Choroid plexus epithelial cell (primary cell): ENCODE measurements at places on chromosomes 3 and 15.
A peak's percentile ranks its signal among the peaks of the same experiment; 100 is the strongest.

GRCh38 chr15:24823473-24823872, 131.3 kb upstream of the SNRPN start:
- no peak for DNase-seq

DNA sequence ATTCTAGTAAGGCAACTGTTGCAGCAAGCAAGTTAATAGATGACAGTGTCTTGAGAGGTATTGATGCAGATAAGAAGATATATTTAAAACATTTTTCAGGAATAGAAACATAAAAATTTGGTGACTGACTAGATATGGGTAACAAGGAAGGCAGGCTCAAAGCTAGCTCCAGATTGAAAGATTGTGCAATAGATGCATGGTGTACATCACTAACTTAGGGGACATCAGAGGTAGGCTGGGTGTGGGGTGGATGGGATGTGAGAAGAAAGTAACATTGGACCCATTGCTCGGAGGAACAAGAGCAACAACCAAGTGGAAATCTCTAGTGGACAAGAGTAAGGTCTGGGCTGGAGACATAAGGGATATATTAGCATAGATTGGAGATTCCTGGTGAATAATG, 306.9 kb downstream of the MCTP2 start:
- no peak for DNase-seq

GRCh38 chr15:84079885-84080777, 155.4 kb upstream of the GOLGA6L4 start:
- peak; percentile 33 for DNase-seq

DNA sequence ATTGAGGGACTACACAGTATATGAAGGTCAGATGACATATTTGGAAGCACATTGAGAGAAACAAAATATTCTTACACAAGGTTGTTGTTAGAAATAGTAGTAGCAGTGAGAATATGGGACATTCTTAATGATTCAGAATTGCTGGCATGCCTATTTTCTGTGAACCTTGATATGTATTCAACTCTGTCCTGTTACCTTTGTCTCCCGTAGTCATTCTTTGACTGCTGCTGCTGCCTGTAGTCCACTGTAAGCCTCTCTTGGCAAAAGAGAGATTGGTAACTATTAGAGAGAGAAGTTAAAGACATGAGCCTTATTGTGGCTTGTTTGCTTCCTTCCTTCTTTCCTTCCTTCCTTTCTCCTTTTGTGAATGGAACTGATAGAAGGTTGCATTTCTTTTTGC, 64.5 kb downstream of the TCF12 start:
- DNase-seq, result peak; percentile 18

DNA sequence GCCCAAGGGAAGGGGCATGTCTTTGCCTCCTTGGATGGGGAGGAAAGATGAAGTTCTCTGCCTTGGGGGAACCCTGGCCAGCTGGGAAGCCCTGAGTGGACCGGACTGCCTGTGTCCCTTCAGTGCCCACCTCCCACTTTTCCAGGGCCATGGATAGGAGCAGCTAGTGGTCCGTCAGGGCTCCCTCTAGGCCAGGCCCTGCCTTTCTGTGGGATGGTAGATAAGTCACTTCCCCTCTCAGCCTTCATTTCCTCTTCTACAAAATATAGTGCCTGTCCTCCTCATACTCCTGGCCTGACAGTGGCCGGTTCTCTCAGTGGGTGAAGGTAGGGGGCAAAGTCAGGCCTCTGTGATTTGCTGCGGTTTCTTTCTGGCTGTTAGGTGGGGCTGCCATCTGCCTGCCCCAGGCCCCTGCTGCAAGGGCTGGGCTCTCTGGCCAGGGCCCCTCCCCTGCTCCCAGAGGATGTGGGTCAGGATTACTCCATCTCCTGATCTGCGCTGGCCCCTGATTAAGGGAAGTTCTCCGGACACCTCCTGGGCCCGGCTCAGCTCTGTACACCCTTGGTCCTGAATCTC, 1.4 kb downstream of the PLEKHO2 start:
- peak; percentile 68 for DNase-seq
